ENCODE measurements at places on chromosomes 16 and 17.

- DNase-seq, result no peak
Measured at GRCh38 chr17:78020717-78021108, 62.2 kb downstream of the TNRC6C start.

DNA sequence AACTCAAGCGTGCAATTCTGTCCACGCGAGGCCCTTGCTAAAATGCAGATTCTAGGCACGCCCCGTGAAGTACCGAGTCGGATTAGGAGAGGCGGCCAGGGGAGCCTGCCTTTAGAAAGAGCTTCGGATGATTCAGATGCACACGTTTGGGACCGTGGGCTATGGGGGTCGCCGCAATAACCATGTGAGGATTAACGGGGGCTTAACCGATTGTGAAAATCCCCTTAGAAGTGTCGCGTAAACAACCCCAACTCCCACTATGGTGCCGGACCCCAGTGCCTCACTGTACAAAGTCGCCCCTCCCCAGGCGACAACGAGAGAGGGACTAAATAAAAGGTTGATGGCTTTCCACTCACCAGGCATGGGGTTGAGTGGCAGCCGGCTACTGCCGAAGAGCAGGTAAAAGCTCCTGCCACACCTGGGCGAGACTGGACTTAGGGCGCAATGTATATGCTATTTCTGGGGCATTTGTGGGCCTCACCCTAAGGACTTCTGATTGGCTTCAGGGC, 635 bp upstream of the SP2 start:
- DNase-seq, result no peak

- no peak for DNase-seq
Measured at GRCh38 chr16:57977418-57978069, 6.6 kb upstream of the CNGB1 start.

DNA sequence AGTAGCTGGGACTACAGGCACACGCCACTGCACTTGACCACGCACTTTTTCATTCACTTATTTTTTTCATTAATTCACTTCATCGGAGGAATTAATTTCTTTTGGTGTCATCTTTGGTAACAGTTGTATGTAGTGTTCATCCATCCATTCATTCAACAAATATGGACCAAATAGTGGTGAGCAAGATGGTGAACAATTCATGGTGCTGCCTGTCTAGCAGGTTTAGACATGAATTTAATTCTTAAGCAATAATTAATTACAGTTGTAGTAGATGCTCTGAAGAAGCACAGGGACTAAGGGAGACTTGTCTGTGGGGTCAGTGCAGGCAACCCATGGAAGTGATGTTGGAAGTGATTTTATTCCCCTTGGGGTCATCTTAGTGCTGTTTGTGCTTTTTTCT, 22.4 kb downstream of the GDE1 start:
- no peak for DNase-seq

DNA sequence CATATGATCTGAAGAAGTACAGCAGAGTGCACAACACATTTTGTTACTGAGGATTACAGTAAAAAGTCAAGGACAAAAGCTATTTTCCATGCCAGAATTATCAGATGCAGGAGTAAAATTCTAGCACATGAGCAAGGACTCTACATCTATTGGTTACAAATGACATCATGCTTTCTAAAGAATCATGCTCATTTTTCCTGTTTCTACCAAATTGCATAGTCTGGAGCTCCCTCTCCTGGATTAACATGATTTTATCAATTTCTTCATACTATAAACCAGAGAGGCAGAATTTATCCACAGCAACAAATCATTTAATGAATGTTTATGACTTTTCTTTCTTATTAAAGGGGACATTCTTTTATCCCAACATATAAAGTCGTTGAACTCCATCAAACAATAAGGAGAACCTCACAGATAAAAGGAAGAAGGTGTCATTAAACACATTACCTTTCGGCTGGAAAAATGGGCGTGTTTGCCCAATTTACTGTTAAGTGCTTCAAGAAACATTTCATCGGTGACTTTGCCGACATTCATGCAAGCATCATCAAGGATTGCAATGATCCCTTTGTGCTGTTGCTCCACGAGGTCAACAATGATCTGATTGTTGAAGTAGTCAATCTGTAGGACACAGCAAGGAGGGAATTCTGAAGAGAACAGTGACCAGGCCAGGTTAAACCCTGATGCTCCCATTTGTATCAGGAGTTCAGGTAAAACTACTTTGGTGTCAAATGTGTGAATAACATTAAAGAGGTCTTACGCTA, 121.7 kb downstream of the MYO1D start:
- no peak for DNase-seq

DNA sequence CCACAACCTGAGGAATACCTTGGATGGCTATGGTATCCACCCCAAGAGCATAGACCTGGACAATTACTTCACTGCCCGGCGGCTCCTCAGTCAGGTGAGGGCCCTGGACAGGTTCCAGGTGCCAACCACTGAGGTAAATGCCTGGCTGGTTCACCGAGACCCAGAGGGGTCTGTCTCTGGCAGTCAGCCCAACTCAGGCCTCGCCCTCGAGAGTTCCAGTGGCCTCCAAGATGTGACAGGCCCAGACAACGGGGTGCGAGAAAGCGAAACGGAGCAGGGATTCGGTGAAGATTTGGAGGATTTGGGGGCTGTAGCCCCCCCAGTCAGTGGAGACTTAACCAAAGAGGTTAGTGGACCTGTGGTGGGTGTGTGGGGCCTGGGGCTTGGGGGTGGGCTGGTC, 3.1 kb downstream of the NFE2L1 start:
- no peak for DNase-seq

All from stimulated activated CD4-positive, alpha-beta T cell treated with anti-CD3 and anti-CD28 coated beads, TNF-alpha, amount 100 ng/mL, for 24 hours (primary cell).